ENCODE measurements at places on chromosomes 4 and X.
A peak's percentile ranks its signal among the peaks of the same experiment; 100 is the strongest.

- peak; percentile 40 for DNase-seq
Observed at GRCh38 chr4:4427121-4427870, 40.4 kb downstream of the NSG1 start.

DNA sequence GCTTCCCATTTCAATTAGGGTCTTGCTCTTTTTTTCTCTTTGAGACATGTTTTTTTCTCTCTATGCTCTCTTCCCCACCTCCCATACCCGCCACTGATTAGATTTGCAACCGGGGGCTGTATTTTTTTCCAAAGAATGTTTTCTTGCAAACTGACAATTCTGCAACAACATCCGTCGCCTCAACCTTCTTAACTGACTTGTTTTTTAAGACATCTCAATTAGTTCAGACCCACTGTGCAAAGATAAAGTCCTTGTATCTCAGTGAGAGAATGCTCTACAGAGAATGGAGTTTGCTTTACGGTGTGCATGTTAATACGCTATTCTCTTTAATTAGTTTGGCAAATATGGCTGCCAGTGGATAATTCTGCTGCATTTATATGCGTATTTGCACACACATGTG lies 126.3 kb downstream of the UNC5C start:
- DNase-seq: no peak

DNA sequence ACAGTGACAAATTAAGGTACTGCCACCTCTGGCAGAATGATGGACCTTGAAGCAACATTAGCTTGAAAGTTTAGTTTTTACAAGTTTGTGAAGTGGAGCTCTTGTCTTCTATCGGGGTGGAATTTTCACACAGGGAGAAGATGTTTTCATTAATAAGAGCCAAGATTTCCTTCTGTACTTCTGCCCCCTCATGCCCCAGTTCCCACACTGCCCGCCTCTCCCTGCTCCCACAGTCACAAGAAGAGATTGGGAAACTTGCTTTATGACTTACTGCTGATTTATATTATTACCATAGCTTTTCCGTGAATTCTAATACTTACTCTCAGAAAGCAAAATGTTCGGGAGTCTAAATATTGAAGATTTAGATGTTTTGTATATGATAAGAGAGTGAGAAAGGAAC lies 539.8 kb upstream of the ARX start:
- DNase-seq: no peak

- no peak for DNase-seq
Observed at GRCh38 chrX:261919-262352, 19.2 kb upstream of the PLCXD1 start.

- no peak for DNase-seq
Observed at GRCh38 chr4:146108756-146109155, 66.8 kb upstream of the LSM6 start.
